Islet precursor cell (in vitro differentiated cells): ENCODE measurements at places on chromosomes 3 and 15.

GRCh38 chr3:159818399-159818798 lies 170.2 kb upstream of the IL12A start:
- DNase-seq: peak; percentile 74

- DNase-seq: no peak
Observed at GRCh38 chr3:36650271-36650671, 114.1 kb downstream of the DCLK3 start.

DNA sequence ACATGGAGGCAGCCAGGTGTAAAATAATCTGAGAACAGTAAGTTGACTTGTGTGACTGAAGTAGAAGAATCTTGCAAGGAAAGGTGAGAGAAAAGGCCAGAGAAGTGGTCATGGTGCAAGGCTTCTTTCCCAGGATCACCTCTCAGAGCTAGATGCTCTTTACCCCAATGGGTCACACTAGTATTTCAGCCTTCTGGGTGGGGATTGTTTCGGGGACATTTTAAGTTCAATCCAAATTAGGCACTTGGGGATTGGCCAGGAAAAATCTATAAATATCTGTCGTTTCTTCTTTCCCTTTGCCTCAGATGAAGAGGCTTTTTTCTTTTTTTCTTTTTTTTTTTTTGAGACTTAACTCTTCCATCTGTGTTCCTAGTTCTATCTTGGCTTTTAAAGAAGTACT lies 188.0 kb downstream of the KLHL25 start:
- no peak for DNase-seq

DNA sequence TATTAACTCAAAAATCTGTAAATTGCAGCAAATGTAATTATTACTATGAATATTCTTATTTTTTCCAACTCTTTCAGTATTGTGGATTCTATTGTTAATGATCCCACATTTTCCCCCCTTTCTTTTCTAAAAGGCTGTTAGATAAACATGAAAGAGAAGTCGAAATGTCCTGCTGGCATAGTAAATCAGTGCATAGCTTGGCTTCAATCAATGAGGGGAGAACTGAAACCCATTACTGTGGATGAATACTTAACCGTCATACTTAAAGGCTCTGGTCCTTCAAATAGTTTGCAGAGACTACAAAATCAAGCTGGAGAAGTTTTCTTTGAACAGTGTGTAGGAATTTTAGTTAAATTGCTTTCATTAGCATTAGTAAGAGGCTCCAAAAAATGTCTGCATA lies 667.9 kb downstream of the CADM2 start:
- DNase-seq: no peak

- peak; percentile 92 for DNase-seq
Observed at GRCh38 chr3:128274837-128275236, 121.6 kb downstream of the EEFSEC start.

DNA sequence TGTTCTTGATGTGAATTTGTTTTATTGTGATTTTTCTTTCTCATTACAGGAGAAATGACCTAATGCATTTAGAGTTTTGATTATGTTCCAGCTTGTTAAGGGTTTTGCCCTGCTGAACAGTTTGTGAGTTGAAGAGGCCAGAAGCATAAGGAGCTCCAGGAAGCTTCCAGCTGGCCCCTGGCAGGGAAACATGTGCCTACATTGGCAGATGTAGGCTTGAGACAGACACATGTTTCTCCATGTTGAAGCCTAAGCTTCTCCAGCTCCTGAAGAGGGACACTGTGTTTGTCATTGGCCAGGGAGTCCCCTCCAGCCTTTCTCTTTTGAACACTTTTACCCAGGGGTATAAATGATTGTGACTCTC lies 88.4 kb downstream of the ASB7 start:
- no peak for DNase-seq

- no peak for DNase-seq
Observed at GRCh38 chr3:125643172-125643571, 47.9 kb upstream of the OSBPL11 start.

DNA sequence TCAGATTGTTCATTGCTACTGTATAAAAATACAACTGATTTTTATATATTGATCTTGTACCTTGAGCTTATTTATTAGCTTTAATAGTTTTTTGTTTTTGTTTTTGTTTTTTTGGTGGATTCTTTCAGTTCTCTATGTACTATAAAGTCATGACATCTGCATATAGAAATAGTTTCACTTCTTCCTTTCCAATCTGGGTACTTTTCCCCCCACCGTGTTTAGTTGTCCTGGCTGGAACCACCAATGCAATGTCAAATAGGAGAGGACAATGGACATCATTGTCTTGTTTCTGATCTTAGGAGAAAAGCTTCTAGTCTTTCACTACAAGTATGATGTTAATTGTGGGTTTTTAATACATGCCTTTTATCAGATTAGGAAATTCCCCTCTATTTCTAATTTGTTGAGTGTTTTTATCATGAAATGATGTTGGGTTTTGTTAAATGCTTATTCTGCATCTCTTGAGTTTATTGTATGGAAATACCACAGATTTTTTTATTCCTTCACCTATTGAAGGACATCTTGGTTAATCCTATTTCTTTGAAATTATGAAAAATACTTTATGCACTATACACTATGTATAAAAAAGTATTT lies 2.8 kb upstream of the XCR1 start:
- no peak for DNase-seq

DNA sequence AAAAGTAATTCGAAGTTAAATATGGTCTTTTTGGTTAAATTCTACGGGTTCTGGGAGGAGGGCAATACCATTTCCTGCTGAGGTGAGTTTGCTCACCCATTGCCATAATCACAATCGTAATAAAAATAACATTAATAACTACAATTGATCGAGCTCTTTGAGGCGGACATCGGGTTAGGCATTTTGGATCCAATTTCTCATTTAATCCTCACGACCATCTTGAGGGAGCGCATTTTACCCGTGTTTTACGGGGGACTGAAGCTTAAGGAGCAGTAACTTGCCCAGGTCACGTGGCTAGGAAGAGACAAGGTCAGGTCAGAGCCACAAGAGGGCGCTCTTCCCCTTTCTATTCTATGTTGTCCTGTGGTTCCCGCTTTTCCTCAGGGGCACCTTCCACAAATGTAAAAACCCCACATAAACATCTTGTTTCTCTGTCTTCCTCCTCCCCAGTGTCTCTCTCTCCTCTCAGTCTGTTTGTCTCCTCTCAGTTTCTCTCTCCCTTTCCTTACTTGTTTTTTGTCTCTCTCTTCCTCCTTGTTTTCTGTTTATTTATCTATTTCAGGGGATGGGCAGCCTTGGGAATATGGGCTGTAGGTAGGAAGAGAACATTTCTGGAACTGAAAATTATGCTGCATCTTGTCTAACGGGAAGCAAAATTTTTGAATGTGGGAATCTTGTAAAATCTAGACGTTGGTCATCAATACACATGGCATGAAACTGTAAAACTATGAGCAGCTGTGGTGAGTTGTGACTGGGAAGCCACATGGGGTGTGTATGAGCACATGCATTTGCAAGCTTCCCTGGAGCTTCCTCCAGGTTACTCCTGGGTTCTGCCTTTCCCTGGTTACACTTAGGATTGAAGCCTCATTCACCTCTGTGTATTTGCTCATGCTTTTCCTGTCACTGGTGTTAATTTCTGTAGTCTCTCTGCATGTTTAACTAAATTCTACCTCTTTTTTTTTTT lies 71.0 kb downstream of the SQOR start:
- DNase-seq: peak; percentile 88

DNA sequence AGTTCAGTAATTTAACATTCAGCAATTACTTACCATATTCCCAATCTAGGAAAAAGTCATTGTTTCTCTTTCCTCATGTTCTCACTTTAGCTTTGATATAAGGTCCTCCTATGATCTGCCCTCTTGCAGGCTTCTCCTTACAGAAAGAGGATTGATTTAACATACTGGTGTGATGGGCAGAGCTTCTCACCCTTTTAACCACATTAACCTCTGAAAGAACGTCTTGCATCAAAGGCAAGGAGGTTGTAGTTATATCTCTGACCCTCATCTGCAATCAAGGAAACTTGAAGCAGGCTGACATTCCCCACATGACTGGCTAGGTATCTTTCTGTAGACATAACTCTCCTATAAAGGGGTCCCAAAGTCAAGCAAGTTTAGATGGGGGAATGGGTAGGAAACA lies 39.5 kb downstream of the BTLA start:
- DNase-seq: no peak

DNA sequence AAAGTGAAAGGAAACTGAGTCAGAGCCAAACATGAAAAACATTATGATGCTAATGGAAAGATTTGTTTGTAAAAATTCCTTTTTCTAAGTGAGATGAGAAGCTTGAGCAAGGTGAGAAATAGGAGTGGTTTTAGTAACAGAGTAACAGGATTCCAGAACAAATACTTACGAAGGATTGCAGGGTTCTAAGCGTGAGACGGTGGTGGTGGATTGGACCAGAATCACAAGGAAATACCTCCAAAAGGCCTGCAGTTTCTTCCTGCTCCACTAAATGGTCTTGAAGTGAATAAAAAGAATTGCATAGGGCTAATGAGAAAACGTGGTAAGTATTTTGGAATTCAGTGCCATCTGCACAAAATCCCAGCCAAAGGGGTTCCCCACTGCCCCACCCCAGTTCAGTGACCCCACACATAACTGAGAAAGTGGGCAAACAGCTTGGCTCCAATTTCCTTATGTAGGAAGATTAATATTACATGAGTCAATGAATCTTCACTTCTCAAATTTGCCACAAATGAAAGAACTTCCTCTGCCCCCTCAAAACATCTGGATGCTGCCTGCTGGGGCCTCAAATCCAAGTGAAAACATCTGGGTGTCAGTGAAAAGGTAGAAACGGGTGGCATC lies 283.8 kb upstream of the NR2F2 start:
- no peak for DNase-seq

DNA sequence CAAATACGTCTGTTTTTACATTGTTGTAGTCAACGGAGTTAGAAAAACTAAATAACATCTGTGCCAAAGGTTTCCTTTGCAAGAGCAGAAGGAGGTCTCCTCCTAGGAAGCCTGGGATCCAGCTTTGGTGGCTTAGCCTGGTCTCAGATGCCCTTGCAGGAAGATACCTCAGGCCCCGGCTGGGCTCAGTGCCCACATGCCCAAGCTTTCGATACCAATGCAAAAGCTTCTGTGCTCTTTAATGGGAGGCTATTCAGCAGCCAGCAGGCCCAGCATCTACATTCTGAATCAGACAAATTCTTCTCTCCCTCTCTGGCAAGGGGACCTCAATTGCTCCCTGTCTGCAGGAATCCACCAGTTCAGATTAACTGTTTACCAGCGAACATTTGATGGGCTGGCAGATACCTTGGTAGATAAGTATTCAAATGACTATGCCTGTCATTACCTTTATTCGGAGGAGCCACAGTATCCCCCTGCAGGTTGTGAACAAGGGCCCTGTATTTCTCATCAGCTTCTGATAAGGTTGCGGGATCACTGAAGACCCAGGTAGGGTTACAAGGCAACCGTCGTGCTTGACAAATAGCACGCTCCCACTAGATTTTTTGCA lies 180.1 kb upstream of the KBTBD8 start:
- DNase-seq: no peak

- no peak for DNase-seq
Observed at GRCh38 chr3:117898722-117899522, 1135.7 kb downstream of the IGSF11 start.

GRCh38 chr15:68364028-68364659 lies 67.8 kb downstream of the ITGA11 start:
- no peak for DNase-seq

DNA sequence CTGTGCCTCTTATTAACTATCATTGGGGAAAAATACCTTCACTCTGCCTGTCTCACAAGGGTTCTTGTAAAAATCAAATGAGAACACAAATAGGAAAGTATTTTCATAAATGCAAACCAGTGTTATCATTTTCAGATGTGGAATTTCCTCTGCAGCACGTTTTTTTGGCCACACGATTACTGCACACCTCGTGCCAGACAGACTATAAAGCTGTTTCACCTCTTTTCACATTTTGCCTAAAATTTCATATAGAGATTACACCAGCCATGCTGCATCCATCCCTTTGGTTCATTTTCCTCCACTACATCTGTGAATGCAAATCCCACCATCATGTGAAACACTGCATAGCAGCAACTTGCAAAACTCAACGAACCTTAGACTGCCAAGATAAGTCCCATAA lies 1.2 kb upstream of the TMOD2 start:
- no peak for DNase-seq

- peak; percentile 77 for DNase-seq
Observed at GRCh38 chr15:92429378-92430068, 35.8 kb downstream of the ST8SIA2 start.

- DNase-seq: no peak
Observed at GRCh38 chr3:29601861-29602585, 321.2 kb downstream of the RBMS3 start.

GRCh38 chr3:34483311-34483887 lies 685.0 kb downstream of the PDCD6IP start:
- no peak for DNase-seq

- no peak for DNase-seq
Observed at GRCh38 chr3:187719628-187720336, 17.4 kb upstream of the RTP2 start.

DNA sequence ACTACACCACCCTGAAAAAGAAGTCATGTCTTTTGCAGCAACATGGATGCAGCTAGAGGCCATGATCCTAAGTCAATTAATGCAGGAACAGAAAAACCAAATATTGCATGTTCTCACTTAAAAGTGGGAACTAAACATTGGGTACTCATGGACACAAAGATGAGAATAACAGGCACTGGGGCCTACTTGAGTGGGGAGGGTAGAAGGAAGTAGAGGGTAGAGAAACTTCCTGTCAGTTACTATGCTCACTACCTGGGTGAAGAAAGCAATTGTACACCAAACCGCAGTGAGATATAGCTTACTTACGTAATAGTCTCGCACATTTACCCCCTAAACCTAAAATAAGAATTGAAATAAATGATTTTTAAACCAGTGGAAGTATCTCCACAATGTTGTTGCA lies 480.5 kb upstream of the ARRDC4 start:
- DNase-seq: no peak

DNA sequence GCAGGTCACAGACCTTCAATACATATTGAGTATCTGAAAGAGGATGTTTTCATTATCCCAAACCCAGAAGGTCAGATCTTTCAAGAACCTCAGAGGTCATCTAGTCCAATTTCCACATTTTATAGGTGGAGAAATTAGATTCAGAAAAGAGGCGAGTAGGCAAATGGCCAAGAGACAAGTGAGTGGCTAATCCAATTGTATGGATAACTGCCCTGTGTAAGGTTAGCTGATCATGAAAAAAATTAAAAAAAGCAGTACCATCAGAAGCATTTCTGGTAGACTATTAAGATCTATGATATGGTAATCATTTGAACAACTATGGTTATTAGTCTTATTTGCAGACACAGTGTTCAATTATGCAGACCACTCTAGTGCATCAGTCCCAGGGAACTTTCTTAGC lies 660.7 kb upstream of the CFAP20DC start:
- no peak for DNase-seq

GRCh38 chr3:105431200-105431599 lies 64.5 kb downstream of the ALCAM start:
- no peak for DNase-seq

GRCh38 chr3:149566292-149566975 lies 91.4 kb downstream of the WWTR1 start:
- DNase-seq: no peak

GRCh38 chr15:77173487-77173886 lies 102.6 kb upstream of the TSPAN3 start:
- DNase-seq: no peak

- DNase-seq: peak; percentile 29
Observed at GRCh38 chr15:98952381-98952803, 55.2 kb downstream of the PGPEP1L start.
